ENCODE measurements at places on chromosomes 2 and 18.

DNA sequence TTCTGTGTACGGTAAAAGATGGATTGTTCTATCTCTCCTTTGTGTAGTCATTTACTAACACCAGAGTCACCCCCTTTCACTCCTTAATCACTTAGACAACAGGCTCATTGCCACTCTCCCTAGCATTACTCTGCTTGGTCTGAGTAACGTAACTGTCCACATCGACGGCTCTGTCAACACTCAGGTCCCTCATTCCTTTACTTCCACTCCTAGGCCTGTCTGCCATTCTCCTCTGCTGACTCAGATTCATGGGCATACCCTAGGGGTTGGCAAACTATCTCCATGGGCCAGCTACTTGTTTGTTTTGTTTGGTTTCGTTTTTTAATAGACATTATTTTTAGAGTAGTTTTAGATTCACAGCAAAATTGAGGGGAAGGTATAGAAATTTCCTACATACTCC, 243.9 kb downstream of the NR4A2 start:
- DNase-seq: no peak

- DNase-seq: no peak
These were observed 210.6 kb downstream of the TMEM247 start for GRCh38 chr2:46689993-46690392.

- no peak for DNase-seq
These were observed 267.2 kb upstream of the CYRIA start for GRCh38 chr2:16932826-16933225.

DNA sequence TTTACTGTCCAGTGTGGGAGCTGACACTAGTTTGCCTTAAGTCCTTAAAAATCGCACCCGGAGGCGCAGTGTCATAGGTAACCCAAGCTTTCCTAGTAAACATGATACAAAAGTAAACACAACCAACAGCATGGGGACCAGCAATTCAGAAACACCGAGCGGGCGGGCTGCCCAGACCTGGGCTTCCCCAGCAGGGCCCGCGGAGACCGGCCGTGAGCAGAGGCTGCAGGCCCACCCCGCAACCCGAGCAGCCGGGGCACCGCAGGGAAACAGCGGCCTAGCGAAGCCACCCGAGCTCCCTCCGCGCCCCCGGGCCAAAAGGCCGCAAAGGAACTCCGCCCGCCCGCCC, 296 bp downstream of the TTC21B start:
- DNase-seq: peak; percentile 87

GRCh38 chr2:130391058-130391871, 35.4 kb downstream of the PTPN18 start:
- peak; percentile 79 for DNase-seq

DNA sequence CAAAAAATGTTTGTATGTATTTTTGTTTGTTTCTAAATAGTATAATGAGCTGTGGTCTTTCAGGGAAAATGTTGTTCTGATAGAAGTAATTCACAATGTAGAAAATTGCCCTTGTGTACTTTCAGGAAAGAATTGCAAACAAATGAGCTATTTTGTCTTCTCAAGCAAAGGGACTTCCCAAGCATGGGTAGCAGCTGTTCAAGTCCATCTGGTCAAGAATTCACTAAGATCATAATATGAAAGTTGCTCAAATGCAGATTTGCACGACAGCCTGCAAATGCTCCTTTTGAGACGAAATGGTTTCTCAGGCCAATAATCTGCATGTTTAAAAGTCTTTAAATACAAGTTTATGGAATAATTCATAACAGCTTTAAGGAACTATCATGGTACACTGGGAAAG, 51.9 kb upstream of the HNMT start:
- no peak for DNase-seq

- peak; percentile 33 for DNase-seq
These were observed 108.0 kb downstream of the CDH19 start for GRCh38 chr18:66495844-66496243.

- DNase-seq: no peak
These were observed 146.1 kb downstream of the LNPK start for GRCh38 chr2:175855794-175856453.

GRCh38 chr2:233084488-233084887, 24.3 kb downstream of the INPP5D start:
- DNase-seq: no peak

Measured in NCI-H2081 (cell line).